Activated naive CD8-positive, alpha-beta T cell treated with anti-CD3 and anti-CD28 coated beads, Interleukin-2, amount 50 U/mL, for 24 hours (primary cell): ENCODE measurements at places on chromosomes 11 and 22.
A peak's percentile ranks its signal among the peaks of the same experiment; 100 is the strongest.

DNA sequence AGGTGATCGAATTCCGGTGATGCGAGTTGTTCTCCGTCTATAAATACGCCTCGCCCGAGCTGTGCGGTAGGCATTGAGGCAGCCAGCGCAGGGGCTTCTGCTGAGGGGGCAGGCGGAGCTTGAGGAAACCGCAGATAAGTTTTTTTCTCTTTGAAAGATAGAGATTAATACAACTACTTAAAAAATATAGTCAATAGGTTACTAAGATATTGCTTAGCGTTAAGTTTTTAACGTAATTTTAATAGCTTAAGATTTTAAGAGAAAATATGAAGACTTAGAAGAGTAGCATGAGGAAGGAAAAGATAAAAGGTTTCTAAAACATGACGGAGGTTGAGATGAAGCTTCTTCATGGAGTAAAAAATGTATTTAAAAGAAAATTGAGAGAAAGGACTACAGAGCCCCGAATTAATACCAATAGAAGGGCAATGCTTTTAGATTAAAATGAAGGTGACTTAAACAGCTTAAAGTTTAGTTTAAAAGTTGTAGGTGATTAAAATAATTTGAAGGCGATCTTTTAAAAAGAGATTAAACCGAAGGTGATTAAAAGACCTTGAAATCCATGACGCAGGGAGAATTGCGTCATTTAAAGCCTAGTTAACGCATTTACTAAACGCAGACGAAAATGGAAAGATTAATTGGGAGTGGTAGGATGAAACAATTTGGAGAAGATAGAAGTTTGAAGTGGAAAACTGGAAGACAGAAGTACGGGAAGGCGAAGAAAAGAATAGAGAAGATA, at the start of gene MALAT1:
Gene MALAT1 (plus strand): TSS at position 69 of the 736 bp plus-strand sequence.
- peak; percentile 94 for DNase-seq

DNA sequence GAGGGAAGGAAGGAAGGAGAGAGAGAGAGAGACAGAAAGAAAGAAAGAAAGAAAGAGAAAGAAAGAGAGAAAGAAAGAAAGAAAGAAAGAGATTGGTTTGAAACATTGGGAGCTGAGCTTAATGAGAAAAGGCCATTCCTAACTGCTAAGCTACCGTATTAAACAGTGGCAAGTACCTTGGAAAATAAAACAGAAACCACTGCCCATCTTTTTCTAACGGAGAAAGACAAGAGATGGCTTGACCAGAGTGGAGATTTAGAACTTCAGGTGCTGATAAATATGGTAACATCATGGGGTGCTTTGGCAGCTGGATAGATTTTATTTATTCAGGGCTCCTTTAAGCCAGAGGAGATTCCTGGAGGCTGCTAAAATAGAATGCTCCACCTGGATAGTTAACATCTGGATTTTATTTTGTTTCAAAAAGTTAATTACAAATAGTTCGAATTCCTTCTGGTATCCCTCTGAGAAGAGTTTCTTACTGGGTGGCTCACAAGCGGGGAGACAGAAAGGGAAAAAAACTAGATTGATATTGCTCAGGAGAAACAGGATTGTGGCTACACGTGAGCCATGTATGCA, 12.9 kb downstream of the TIMP3 start:
- DNase-seq: no peak

DNA sequence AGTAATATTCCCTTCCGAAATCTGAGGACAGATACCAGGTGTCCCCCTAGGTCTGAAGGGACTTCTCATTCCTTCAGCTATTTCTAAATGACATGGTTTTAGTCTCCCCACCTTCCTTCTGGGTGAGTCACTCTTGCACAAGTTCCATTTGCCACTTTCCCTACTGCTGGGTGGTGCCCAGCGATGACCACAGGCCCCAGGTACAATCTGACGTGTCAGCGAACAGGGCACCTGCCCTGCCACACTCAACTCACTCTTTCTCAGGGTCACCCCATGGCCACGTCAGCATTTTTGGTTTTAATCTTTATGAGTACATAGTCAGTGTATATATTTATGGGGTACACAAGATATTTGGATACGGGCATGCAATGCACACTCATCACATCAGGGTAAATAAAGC, 17.2 kb downstream of the POU2AF1 start:
- DNase-seq: no peak

- no peak for DNase-seq
Observed at GRCh38 chr11:130637566-130637965, 189.1 kb downstream of the ADAMTS15 start.

- no peak for DNase-seq
Observed at GRCh38 chr11:31972623-31973022, 118.3 kb upstream of the RCN1 start.

DNA sequence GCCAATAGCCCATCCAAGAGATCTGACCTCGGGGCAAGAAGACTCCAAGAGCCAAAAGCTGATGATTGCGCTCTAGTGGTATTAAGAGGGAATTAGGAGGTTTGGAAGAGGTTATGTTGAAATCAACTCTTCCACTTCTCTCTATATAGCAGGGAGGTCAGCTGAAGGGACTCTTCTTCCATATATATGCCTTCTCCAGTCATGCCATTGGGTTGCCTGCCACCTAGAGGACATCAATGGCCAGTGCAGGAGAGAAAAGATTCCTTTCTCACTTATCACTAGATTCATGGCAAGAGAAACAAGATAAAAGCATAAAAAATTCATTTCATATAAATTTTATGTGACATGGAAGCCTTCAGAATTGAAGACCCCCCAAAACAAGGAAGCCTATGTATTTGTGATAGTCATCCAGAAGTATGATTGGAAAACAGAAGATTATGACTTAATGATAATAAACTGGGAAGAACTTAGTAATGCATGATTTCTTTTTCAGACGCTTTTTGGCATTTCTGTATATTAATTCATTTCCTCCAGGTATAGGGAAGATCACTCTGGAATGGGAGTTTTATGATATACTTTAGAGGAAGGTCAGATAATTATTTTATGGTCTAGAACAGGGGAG, 435.1 kb upstream of the DDI1 start:
- peak; percentile 5 for DNase-seq

DNA sequence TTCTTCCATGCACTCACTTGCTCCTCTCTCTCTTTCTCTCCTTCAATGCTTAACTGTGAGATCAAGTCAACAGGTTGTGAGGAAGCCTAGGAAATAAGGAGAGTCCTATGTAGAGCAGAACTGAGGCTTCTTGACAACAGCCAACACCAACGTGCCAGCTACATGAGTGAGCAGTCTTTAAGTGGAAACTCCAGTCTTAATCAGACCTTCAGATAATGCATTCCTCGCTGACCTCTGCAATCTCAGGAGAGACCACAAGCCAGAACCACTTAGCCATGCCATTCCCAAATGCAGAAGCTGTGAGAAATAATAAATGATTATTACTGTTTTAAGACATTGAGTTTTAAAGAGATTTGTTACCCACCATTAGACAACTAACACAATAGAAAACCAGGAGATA, 6.1 kb upstream of the TEAD1 start:
- DNase-seq: no peak

DNA sequence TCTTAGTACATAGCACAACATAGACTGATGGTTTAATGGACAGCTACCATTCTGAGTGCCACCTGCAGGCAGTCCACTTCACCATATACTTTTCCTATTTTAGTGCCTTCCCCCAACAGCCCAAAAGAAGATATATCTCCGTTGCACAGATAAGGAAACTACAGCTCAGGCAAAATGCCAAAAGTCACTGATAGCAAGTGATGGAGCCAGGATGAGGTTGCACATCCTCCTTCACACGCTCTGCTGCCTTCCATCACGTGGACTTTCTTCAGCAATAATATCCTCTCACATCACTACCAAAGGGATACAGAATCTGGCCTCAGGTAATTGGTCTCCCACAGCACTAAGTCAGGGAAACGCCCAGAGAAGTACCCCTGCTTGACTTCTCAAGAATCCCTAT, 7.5 kb downstream of the TCF20 start:
- DNase-seq: no peak

DNA sequence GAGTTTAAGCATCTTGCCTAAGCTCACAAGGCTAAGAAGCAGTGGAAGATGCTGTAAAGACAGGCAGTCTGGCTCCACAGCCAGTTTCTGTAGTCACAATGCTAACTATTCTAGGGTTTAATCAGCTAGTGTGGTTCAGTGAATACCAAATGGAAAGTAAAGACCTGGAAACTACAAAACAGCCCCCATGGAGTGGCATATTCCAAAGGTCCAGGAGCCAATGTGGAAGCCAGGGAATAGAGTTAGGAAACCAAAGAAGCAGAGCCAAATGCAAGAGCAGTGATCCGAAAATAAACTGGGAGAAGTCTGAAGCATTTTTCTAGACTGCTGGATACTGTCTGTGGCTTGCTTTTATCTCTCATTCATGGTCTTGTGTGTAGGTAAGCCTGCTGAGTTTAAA, 731.2 kb upstream of the ANO5 start:
- DNase-seq: no peak

DNA sequence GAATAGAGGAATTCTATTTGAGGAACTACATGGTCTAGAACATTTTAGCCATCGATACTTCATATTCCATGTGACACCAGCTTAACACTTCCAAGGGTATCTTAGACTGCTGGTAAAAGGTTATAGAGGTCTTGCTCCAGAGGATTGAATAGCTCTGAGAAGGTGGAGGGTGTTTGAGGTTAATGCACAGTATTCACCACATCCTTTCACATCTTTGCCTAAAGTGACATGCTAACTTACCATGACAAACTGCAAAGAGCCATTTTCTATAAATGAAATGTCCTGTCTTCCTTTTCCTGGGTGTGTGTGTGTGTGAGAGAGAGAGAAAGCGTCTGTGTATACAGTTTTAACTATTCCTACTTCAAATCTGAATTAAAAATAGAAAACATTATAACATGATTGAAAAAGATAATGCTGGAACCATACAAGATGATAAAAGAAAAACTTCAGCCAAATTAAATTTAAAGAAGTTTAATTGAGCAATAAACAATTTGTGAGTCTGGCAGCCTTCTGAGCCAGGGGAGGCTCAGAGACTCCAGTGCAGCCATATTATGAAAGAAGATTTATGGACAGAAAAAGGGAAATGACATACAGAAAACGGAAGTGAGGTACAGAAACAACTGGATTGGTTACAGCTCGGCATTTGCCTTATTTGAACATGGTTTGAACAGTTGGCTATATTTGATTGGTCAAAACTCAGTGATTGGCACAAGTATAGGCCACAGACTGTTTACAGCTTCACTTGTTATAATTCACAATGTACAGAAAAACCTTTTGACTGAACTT, 320.9 kb upstream of the CCDC179 start:
- no peak for DNase-seq

DNA sequence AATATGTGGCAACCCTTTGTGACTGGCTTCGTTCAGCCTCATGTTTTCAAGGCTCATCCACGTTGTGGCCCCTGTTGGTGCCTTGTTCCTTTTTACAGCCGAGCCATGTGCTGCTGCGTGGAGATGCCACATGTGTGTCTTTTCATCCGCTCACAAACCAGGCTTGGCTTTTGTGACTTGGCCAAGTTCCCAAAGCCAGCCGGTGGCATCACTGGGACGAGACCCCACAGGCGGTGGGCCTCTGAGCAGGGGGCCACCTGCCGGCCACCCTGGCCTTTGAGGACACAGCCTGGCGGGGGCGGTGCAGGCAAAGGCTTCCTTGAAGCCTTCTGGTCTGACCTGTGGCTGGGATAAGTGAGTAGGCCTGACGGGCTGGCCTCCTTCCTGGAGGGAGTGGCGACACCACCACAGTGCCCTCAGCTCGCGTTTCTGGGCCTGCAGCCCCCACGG, 10.5 kb downstream of the GRK2 start:
- DNase-seq: peak; percentile 81

DNA sequence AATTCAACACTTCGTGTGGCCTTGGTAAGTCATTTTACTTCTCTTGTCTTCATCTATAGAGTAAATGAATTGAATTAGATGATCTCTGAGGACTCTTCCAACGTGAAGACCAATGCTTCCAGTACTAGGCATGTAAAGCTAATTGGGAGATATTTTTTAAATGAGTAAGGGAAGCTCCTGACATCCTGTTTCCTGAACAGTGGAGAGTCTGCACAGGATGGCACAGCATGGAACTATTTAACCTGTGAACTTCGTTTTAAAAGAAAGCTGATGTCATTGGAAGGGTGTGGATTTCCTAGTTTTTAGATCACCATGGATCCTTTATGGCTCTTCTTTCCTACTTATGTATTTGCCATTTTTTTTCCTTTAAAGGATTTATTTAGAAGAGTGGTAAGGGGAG, 48.4 kb upstream of the HSD17B12 start:
- no peak for DNase-seq
